ENCODE measurements at places on chromosomes 2 and 18.

DNA sequence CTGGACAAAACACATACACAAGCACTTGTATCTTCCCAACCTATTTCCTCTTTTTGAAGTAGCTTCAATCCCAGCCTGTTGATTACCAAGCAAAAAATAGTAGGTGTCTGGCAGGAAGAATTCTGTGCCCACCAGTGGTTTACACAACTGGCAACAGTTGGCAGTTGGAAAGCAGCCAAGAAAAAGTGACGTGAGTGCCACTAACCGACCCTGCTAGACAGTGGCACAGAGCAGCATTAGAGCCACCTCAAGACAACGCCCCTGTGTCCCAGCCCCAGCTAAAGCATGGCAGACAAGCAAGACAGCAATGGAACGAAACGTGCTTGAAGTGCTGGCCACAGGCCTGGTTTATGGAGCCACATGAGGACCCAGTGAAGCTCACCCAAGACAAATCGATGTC is 379.6 kb downstream of the FBXO15 start:
- DNase-seq = no peak

GRCh38 chr2:215898363-215898762 is 115.0 kb downstream of the MREG start:
- DNase-seq = peak; percentile 54

DNA sequence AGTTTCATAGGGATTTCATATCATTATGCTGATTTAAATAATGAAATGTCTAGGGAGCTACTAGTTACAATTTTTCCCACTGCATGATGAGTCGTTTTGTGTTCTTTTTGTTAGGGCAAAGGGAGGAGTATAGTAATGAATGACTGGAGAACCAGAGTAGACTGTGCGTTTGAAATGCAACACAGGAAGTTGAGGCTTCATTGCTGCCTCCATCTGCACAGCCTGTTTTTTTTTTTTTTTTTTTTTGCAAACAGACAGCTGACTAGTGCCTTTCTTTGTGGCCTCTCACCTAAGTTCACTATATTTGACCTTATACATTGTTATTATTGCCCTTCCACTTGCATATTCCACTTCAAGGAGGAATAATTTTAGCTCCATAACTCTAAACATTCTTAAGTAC is 286.7 kb upstream of the LRRTM1 start:
- DNase-seq = no peak

DNA sequence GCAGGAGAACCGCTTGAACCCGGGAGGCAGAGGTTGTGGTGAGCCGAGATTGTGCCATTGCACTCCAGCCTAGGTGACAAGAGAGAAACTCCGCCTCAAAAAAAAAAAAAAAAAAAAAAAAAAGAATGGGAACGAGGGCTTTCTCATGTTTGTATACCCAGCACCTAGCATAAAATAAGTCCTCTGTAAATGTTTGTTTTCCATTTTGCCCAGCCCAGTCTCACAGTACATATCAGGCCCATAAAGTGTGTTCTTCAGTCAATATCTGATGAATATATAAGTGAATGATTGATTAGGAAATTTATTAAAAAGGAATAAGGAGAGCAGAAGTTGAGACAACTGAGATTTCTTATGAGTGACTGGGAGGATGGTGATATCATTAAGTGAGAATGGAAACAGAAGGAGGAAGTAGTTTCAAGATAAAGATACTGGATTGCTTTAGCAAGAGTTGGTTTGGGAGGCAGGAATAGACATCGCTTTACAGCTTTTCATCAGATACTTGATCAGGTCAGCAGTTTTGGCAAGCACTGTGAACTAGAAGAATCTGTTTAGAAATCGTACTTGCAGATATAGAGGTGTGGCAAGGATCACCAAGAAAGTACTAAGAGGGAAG is 327.5 kb downstream of the KIAA1328 start:
- no peak for DNase-seq

DNA sequence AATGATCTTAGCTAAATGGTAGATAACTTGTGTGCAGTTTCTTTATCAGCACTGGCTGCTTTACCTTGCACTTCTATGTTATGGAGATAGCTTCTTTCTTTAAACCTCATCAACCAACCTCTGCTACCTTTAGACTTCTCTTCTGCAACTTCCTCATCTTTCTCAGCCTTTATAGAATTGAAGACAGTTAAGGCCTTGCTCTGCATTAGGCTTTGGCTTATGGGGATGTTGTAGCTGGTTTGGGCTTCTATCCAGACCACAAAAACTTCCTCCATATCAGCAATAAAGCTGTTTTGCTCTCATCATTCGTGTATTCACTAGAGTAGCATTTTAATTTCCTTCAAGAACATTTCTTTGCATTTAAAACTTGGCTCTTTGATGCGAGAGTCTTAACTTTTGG is 123.7 kb downstream of the PIK3C3 start:
- DNase-seq = no peak

- no peak for DNase-seq
Measured at GRCh38 chr2:44450806-44451205, 89.1 kb downstream of the CAMKMT start.

DNA sequence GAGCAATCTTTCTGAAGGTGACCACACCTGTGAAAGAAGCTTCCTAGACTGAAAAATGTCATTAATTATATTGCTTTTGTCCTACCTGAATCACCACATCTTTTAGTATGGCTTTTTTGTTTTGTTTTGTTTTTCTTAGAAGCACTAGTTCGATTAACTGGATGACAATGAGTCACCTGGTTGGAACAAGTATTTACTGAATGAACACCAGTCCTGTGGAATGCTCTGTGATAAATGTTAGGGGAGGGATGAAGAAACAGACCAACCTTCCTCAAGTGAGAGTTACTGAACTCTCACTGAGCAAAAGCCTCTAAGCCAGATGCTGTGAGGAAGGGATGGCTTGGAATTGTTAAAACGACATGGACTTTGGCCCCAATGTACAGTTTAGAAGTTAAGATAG is 26.8 kb upstream of the DCC start:
- DNase-seq = no peak

DNA sequence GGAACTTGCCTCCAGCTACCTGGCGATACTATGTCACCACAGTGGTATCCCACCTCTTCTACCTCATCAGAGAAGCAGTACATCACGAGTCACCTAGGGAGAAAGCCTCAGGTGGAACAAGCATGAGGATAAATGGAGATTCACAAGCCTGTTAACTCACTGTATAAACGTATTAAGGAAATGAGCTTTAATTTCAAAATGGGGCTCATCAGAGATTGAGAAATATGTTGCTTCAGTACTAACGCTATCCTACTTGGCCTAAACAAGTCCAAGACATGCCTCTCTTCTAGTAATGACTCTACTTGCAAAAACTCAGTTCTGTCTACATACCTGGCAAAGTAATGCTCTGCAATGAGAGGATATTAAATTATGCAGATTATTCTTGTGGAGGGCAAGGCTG is 4.3 kb downstream of the SLC39A6 start:
- no peak for DNase-seq

GRCh38 chr18:21949326-21950015 is 208.9 kb downstream of the MIB1 start:
- no peak for DNase-seq

DNA sequence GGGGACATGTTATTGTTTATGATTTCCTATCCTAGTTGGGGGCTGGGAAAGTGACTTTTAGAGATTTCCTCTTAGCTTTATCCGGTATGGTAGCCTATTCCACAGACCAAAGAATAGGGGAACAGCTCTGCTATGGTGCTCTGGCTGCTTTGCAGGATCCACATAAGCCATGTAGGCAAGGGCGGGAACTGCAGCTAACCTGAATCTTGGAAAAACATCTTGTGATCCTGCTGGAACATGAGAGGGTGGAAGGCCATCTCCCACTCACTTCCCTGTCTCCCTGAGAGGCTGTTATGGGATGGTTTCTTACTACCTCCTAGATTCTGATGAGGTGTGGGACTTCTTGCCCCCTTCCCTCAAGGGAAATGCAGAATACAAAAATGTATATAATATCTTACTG is 2.0 kb upstream of the DARS1 start:
- no peak for DNase-seq

- no peak for DNase-seq
Measured at GRCh38 chr2:162232027-162232426, 11.2 kb downstream of the FAP start.

DNA sequence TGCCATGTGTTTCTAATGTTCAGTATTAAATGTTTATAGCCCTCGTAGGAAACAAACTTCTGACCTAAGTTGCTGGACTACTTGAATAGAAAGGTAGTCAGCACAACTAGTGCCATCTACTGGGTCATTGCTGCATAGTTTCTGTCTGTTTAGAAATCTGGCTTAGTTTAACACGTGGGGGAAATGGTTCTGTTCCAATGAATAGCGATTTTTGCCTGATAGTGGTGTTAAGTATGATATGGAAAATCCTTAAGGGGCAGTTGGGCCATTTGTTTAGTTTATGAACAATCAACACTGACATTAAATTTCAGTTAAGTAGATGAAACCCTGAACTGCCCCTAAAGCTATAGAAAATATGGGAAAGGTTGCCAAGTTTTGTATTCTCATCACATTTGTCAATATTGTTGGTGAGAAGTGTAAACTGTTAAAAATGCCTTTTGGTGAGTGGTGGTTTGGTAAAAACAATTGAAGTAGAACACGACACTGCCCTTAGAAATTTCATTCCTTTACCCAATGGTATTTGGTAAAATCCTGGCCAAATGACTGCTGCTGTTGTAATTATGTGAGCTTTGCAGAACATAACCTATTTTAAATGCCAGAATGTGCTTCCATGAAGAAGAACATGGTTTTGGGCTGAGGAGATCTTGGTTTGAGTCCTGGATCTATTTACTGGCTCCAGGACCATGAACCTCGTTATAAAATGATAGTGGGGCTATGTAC is 13.2 kb downstream of the NABP1 start:
- DNase-seq = peak; percentile 54

GRCh38 chr2:72926368-72926767 is 9.0 kb downstream of the EMX1 start:
- DNase-seq = no peak

DNA sequence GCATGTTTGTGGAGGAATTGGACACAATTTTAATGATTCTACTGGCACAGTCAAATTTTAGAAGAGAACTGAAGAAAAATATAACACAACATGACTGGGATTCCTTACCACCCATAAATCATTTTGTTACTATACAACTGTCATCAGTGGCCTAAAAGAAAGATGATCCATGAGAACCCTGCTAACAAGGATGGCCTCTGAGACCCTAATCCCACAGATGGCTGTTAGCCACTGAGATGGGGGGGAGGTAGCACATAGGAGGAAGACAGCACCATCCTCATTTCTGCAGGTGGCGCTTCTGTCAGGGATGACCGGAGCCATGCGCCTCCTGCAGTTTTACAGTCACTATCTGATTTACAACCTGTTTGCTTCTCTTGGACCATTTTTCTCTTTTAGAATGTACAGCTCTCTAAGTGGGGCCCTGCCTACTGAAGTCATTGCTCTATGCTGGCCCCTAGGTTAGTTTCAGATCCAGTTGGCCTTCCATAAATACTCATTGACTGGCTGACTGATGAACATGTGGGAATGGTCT is 279.8 kb downstream of the NAPG start:
- no peak for DNase-seq

DNA sequence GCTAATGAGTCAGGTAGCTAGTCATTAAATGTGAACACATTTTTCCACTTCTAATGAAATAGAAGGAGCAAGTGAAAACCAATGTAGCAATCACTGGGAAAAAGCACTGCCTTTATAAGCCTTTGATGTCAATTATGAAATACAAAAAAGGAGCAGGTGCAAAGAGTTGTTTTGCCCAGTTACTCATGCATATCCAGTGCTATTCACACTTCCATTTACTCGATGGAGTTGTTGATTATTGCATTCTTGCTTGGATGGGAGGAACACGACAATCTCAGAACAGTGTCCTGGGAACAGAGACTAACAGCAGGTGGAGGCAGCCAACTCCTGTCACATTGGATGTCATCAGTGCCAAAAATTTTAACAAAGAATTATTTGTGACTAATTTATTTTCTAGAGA is 372.5 kb downstream of the CBLN2 start:
- DNase-seq = no peak

DNA sequence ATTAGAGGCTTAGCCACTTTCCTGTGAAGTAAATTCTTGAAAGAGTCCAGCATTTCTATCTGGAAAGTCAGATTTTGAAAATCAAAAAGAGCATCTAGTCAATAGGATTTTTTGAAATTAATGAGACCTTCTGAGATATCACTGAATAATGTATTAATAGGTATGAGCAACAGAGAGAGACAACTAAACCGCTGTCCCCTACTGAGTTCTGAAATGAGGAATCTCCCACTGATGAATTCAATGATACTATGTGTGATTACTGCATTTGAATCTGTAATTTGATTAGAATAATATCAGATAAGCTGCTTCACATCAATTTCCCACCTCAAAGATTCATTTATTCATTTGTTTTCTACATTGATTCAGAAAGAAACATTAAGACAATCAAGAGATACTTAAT is 252.8 kb downstream of the TMX3 start:
- DNase-seq = no peak

DNA sequence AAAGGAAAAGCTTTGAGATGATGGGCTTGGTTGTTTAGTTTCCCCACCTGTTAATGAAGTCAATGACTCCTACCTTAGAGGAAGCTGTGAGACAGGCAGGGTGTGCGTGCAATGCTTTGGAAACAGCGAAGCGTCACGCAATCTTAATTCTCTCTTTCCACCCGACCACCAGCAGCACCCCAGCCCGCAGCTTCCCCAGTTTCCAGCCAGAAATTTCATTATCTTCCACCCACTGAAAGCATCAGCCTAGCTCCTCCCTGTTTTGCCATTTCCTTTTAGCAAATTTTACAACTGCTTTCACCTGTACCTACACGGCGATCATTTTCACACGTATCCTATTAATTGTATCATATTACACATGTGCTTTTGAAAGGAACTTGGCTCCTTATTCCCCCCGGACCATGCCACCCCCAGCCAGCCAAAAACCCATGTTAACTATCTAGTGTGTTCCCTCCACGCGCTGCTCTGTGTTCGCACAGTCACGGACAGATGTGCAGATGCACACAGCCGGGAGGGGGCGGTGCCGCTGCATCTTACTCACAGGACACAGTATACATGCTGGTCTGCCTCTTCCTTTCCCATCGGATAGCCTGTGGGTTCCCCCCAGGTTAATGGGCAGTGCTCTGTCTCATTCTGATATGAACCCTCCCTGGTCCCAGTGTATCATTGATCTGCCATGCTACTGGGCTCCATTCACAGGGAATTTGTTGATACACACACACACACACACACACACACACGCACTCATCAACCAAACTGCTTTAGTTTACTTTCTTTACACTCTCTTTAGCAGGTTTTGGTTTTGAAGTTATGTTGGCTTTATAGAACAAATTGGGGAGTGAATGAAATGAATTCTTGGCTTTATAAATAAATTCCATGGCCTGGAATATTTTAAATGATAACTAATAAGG is 22.4 kb downstream of the CYP27C1 start:
- peak; percentile 80 for DNase-seq

DNA sequence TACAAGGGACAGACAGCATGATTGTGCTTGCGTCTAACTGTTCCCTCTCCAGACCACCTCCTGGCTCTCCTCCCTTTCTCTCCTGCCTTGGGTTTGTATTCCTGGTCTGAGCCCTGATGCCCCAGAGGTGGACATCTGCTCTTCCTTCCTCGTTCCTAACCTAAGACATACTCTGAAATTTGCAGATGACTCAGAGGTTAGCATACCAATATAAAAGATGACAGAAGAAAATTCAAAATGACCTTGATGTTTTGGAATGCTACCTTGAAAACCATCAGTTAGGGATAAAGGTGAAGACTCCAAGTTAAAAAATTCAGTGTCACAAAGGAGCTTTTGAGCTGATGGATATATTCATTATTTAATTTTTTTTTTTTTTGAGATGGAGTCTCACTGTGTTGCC is 12.9 kb downstream of the SMYD1 start:
- DNase-seq = no peak
